ENCODE measurements at places on chromosomes 16 and 17.

- no peak for DNase-seq
These were observed 31.3 kb downstream of the PEMT start for GRCh38 chr17:17560167-17560566.

- DNase-seq: no peak
These were observed 108.3 kb upstream of the ZNF750 start for GRCh38 chr17:82948081-82948511.

DNA sequence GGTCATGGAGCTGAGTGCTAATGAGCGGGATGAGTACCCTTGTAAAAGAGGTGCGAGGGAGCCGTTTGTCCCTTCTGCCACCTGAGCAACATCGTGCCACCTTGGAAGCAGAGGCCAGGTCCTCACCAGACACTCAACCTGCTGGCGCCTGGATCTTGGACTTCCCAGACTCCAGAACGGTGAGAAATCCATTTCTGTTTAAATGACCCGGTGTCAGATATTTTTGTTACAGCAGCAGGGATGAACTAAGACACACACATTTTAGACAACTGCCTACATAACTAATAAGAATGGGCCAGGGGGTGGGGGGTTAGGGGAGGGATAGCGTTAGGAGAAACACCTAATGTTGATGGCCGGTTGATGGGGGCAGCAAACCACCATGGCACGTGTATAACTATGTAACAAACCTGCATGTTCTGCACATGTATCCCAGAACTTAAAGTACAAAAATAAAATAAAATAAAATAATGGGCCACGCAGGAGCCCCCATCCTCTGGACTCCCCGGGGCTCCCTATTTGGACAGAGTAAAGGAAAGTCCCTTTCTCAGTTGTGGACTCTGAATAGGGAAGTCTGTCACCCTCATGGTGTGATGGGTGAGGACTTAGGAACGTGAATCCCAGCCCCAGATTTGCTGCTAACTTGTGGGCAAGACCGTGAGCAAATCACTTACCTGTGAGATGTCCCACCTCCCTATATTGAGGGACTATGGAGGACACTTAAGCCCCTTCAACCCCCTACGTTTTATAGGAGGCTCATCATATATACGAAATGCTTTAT, 60.6 kb upstream of the DNAH17 start:
- no peak for DNase-seq

- no peak for DNase-seq
These were observed 411.8 kb upstream of the SALL1 start for GRCh38 chr16:51562891-51563290.

DNA sequence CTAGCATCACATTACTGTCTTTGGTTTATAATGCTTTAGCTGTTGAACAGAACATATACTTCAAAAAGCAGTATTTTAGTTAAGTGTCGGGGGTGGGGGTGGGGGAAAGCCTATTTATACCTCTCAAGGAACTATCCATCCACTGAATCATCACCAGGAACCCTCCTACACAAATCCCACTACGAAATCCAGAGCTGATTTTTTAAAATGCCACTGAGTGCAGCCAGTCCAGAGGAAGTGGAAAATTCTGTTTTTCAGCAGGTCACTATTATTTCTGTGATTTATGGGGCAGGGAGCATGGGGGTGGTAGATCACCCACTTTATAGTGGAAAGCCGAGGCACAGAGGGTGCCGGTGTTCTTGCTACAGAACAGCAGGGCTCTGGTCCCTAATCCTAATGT, 284.1 kb downstream of the SOX9 start:
- DNase-seq: no peak

- no peak for DNase-seq
These were observed 240.3 kb upstream of the N4BP1 start for GRCh38 chr16:48850097-48850770.

DNA sequence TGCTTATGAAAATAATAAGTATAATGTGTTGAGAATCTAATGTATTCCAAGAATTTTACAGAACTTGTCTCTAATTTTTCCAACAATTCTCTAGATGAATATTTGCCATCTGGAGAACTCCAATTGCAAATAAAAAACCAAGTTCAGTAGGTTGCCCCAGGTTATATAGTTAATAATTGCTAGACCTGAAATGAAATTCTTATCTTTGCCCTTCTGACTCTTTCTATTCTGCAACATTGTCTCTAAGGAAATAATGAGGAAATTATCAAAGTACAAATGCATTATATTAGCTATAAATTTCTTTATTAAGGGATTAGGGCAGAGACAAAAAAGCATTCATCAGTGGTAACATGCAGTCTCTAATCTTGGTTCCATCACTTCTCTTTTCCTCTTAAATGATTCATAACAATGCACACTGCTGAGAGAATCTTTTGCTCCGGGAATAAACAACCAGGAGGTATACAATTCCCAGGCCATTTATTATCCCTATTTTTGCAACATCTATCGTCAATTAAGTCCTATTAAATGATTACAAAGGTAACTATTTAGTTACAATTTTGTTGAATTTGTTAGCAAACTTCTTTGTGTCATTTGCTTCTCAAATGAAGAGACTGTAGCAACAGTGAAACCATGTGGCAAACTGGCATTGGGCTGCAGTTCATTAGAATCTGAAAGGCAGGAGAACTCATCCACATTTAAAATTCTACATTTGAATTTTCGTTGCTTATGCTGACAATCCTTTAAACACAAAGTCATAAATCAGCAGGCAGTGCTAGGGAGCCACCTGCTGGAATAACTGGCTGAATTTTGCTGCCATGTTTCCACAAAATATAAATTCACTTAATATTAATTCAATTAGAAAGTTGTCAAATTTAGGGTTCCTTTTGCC, 349.6 kb downstream of the KIF2B start:
- DNase-seq: no peak

DNA sequence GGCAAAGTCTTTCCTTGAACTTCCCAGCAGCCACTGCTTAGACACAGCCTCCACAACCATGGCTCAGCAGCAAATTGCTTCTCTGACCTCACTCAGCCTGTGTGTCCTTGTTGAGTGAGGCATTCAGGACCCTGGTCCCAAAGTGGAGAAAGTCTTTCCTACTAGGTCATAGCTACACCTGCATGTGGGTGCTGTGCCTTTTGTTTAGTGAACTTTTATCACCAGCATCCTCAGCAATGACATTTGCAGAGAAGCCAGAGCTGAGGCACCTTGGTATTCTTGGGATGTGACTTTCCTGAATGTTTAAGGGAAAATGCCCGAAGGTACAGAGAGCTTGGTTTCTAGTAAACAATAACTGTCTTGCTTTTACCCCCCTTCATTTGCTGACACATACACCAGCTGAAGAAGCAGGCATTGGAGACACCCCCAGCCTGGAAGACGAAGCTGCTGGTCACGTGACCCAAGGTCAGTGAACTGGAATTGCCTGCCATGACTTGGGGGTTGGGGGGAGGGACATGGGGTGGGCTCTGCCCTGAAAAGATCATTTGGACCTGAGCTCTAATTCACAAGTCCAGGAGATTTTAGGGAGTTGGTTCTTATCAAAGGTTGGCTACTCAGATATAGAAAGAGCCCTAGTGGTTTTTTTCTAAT, 20.9 kb upstream of the STH start:
- no peak for DNase-seq

- DNase-seq: no peak
These were observed 311.3 kb upstream of the SOX9 start for GRCh38 chr17:71809537-71809936.

GRCh38 chr16:78331731-78332130, 232.3 kb downstream of the WWOX start:
- DNase-seq: no peak
